ENCODE measurements at places on chromosomes 7 and 10.

DNA sequence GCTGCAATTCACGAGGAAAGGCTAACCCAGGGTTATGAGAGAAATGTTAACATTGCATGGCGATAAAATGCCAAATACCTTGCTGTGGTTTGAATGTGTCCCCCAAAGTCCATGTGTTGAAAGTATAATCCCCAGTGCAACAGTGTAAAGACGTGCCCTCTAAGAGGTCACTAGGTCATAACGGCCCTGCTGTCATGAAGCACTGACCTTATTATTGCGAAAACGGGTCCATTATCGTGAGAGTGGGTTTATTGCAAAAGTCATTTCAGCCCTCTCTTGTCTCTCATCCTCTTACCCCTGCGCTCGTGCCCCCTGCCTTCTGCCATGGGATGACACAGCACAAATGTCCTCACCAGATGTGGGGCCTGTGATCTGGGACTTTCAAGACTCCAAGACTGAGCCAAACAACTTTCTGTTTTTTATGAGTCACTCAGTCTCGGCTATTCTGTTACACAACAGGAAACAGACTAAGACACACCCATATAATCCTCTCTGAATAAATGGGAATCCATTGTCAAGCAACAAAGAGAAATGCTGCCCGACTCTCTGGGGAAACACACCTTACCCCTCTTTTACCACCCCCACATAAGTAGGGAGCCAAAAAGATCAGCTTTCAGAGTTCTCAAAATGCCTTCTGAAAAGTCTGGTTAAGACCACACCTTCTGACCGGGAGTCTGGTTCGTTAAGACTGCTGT lies 73.1 kb upstream of the UCN3 start:
- peaks cover 22% of the 10 kb centered on the region for H3K4me1 ChIP-seq
- no peaks in the 10 kb centered on the region for H3K27me3 ChIP-seq
- peak overlapping the region; percentile 33 for H3K4me3 ChIP-seq
- no peaks in the 10 kb centered on the region for H3K36me3 ChIP-seq
- H3K27ac ChIP-seq = peak overlapping the region; percentile 79
- DNase-seq = peak; percentile 64

DNA sequence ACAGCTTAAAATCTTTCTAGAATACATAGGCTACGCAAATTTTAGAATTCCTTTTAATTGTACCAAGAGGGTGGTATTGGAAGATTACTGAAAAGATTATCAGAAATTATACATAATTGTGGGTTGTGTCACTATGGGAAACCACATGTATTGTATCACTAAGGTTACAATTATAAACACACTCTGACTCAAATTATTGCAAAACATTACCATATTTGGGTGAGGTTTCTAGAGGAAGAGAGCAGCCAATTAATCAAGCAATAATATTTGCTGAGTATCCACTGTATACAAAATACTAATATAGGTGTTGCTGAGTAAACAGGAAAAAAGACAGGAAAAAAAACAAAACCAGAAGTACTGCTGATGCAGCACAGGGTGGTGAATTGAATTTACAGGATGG lies 3.1 kb upstream of the CAPZA2 start:
- H3K4me1 ChIP-seq = no peaks in the 10 kb centered on the region
- no peaks in the 10 kb centered on the region for H3K27me3 ChIP-seq
- no peak overlapping the region for H3K4me3 ChIP-seq
- no peak for DNase-seq
- H3K36me3 ChIP-seq = no peaks in the 10 kb centered on the region

DNA sequence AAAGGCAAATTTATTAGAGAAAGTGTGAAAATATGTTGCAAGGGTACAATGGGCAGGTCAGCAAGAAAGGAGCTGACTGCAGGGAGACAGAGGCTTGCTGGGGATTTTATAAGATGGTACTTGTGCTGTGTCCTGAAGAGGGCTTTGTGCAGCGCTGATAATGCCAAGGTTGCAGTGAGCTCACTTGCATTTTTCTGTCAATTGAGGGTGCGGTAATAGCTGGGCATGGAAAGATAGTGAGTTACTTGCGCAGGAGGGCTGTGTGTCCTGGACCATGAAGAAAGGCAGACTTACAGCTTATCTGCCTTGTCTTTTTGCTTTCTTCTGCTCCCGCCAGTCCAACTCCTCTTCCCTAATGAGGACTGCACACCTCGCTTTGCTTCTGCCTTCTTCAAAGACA lies 12.5 kb downstream of the CDC123 start:
- no peak for DNase-seq
- no peak overlapping the region for H3K27ac ChIP-seq
- peaks cover 59% of the 10 kb centered on the region for H3K36me3 ChIP-seq
- no peak overlapping the region for H3K4me3 ChIP-seq
- H3K27me3 ChIP-seq = no peaks in the 10 kb centered on the region

- no peaks in the 10 kb centered on the region for H3K36me3 ChIP-seq
- no peak for DNase-seq
- no peak overlapping the region for H3K27ac ChIP-seq
- peaks cover 4% of the 10 kb centered on the region for H3K4me1 ChIP-seq
- peak overlapping the region; percentile 0 for H3K4me3 ChIP-seq
These were observed 4.2 kb downstream of the ELN start for GRCh38 chr7:74032191-74032490.

DNA sequence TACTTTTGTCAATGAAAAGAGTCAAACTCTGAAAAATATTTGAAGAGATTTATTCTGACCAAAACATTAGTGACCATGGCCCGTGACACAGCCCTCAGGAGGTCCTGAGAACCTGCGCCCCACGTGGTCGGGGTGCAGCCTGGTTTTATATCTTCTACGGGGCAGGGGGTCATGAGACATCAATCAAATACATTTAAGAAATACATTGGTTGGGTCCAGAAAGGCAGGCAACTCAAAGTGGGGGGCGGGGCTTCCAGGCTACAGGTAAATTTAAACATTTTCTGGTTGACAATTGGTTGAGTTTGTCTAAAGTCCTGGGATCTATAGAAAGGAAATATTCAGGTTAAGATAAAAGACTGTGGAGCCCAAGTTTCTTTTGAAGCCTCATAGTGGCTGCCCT lies 34.8 kb upstream of the BNIP3 start:
- no peaks in the 10 kb centered on the region for H3K4me1 ChIP-seq
- DNase-seq = no peak
- no peaks in the 10 kb centered on the region for H3K36me3 ChIP-seq

Measured in Peyer's patch (tissue), 4 donors.